ENCODE measurements at places on chromosomes 1 and 21. TPM values are rescaled to one million over a fixed set of nuclear protein-coding genes. Genes with fewer than 3 reads are reported as not detected.

The HFM1 gene
- 0.25 TPM for total RNA-seq

The TNFRSF14 gene
- total RNA-seq, result 66.8 TPM

The PPIE gene
- total RNA-seq, result 44.0 TPM

The NRIP1 gene
- total RNA-seq, result 35.6 TPM

The PRR9 gene
- total RNA-seq, result not detected

The SPOCD1 gene
- total RNA-seq, result 4.0 TPM

The MSH4 gene
- total RNA-seq, result 0.13 TPM

The ZBTB7B gene
- total RNA-seq, result 10.6 TPM

The INTS3 gene
- total RNA-seq, result 20.7 TPM

The OR2L5 gene
- total RNA-seq, result not detected

GRCh38 chr1:37372711-37373110 is 101.7 kb upstream of the ZC3H12A start:
- no peak for DNase-seq

- no peak for DNase-seq
Measured at GRCh38 chr1:200877839-200878551, 5.2 kb downstream of the GPR25 start.

DNA sequence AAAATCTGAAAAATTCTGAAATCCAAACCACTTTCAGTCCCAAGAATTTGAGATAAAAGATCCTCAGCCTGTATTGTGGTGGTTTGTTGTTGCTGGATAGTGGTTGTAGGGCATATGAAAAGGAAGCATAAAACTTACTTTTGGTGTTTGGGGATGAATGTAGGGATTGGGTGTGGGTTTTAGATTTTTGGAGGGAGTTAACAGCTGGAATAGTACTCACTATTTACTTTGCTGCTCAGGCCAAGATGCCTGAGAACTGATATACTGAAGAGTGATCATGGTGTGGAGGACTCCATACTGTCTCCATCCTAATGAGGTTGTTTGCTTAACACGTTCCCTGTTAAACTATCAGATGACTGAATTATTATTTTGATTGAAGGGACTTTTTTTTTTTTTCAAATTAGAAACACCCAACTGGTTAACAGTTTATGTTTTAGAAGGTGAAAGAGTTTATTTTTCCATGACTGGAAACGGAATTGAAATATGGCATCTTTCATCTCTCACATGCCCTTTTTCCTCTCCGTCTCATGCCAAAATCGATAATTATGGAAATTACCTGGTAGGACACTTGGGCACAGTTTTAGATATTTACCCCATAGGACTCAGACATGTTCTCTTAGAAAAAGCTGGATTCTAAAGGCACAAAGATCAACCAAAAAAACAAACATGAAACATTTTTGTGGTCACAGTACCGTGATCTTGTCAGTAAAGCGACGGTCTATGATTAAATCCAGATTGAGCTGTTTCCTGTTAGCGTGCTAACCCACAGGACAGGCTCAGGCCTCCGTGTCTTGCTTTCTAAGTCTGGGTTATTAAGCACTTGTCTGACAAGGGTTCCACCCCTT is 37.3 kb downstream of the RGL1 start:
- DNase-seq, result peak; percentile 87

DNA sequence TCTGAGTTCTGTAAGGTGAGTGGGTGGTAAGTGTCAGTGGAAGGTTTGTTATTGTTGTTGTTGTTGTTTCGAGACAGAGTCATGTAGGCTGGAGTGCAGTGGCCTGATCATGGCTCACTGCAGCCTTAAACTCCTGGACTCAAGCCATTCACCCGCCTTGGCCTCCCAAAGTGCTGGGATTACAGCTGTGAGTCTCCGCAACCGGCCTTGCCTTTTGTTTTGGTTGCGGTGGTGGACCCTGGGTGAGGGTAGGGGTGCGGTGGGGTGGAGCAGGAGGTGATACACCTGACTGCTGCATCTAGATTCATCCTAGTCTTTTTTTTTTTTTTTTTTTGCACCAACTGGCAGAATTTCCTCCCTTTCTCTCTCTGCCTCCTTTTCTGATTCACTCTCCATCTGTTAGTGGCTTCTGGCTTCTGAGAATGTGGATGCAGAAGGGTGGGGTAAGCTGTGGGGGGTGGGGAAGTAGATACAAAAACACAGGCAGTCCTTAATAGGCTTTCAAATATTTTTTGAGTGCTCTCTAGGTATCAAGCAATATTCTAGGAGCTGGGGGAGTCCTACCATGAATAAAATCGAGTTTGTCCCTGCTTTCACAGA is 4.6 kb upstream of the GMEB1 start:
- DNase-seq, result no peak

GRCh38 chr1:174988986-174989385 is 10.8 kb upstream of the CACYBP start:
- no peak for DNase-seq

DNA sequence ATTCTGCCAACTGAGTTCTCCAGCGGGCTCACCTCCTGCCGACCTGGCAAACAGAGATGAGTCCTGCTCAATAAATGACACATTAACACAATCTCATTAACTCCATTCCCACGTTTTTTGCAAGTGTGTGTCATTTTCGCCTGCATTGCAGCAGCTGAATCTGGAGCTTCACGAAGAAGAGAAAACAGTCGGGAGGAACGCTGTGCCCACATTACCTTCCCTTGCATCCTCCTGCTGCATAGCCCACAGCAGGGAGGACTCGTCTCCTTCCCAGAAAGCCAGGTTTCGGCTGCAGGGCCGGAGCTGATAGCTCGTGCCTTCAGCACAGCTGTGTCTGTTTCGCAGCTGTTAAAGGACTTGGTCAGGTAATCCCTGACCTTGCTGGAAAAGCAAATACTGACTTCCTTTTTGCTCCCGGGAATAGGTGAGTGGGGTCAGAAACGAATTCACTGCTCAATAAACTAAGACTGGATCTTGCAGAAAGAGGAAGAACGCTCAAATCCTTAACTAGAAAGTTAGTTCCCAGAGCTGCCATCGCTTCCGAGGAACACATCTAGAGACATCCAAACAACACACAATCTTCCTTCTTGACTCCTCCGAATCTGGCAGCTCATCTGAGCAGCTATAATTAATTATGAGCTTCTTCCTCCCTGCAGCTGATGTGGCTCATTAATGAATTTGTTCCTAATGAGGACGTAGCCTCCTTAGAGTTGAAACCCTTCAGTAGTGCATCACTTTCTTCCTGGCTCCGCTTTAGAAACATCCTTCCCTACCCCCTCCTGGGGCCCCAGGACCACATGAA is 33.0 kb downstream of the KANK4 start:
- no peak for DNase-seq

DNA sequence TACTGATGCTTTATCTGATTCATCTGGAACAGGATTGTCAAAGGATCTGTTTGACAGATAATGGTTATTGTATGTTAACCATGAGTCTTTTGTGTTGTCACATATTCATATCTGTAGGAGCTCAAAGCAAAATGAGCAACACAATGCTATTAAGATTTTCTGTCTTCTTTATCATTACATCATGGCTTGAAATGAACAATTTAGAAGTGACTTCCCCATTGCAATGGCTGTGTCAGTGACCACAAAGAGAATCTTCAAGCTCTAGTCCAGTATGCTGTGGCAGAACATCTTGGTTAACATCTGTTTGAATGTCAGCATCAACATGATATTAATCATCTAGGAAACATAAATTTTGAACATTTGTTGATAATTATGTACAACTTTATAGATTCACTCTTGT is 1148.5 kb downstream of the PLA2G4A start:
- no peak for DNase-seq

DNA sequence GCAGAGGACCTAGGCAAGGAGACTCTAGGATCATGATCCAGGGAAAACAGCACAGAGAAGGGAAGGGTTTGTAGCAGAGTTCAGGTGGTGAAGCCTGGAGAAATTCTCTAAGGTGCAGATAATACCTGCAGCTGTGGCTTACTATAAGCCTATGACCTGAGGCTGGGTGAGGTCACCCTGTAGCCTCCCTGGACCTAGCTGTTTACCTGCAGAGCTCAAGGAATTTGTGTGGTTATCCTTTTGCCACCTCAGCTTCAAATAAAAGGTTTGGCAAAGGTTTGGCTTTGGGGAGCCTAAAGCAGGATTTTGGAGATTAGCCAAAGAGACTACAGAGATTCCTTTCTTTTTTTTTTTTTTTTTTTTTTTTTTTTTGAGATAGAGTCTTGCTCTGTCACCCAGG is 79.5 kb upstream of the ZNF648 start:
- DNase-seq, result no peak

GRCh38 chr1:73839922-73840321 is 358.1 kb downstream of the LRRIQ3 start:
- DNase-seq, result peak; percentile 1

GRCh38 chr1:55041613-55042012 is 2.3 kb downstream of the PCSK9 start:
- DNase-seq, result no peak

DNA sequence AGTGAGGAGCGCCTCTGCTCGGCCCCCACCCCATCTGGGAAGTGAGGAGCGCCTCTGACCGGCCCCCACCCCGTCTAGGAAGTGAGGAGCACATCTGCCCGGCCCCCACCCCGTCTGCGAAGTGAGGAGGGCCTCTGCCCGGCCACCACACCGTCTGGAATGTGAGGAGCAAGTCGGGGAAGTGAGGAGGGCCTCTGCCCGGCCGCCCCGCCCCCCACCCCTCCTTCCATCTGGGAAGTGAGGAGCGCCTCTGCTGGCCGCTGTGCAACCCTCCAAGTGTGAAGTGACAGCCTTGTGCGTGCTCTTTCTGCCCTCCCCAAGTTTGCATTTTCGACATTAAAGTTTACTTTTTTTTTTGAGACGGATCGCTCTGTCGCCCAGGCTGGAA is 5.1 kb upstream of the ZZZ3 start:
- DNase-seq, result no peak

DNA sequence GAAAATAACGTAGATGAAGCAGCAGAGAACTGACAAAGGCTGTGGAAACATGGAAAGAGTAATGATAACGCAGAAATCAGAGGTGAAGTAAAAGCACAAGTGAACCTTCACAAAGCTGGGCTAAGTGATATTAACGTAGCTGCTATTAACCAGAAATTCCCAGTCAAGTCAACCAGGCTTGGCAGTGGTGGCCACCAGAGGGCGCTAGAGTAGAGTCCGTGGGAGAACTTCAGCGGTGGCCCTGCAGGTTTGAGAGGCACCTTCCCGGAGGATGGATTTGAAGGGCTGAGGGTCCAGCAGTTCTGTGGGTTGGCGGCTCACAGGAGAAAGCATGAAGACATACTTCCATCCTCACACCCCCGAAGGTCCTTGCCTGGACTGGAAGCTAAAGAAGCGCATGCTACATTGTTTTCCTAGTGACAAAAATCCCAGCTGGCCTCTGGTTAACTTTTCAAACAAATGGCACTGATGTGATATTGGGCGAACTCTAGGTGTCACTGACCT is 81.7 kb upstream of the ZNF648 start:
- DNase-seq, result peak; percentile 72

Data from dermis microvascular lymphatic vessel endothelial cell (primary cell).